ENCODE measurements at places on chromosomes 6 and 20.

DNA sequence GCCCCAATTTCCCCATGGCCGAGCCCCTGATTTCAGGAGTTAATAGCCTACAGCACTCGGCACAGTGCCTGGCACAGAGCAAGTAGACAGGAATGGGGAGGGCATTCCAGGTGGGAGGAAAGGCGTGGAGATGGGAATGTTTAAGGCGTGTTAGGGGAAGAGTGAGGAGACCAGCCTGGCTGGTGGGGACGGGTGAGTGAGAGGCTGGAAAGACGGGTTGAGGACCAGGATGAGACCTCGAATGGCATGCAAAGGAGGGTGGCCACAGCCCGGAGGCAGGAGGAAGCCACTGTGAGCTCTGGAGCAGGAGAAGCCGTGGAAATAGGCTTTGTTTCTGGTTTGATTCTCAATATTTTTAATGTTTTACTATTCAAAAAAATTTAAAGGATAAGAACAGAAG lies 49.5 kb downstream of the CEBPB start:
- DNase-seq: no peak

- no peak for DNase-seq
Measured at GRCh38 chr20:63756648-63756991, 17.0 kb downstream of the SLC2A4RG start.

DNA sequence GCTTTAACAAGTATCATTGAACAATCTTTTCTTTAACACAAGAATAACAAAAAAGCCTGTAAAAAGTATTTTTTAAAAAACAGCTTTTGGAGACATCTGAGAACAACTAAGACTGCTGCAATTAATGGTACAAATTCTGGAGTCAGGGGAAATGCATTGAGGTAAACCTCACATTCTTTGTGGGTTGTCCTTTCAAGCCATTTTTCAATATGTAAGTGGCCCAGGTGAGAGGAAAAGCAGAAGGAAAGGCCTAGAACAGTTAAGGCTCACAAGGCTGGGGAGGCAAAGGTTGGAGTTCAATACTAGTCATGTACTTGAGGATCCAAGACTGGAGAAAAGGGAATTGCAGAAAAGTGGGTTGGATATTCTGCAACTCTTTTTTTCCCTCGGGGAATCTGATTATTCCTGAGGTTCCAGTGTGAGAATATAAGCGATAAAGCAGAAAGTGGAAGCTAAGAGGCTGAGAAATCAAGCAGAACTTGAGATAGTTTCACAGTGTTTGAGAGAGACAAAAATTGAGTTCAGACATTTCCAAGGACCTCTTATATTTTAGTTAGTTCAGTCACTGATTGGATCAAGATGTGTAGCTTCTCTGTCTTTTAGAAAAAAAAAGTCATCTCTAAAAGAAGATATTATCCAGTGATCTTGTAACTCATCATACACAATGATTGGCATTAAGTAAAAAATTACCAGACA lies 25.0 kb upstream of the TXLNB start:
- no peak for DNase-seq

DNA sequence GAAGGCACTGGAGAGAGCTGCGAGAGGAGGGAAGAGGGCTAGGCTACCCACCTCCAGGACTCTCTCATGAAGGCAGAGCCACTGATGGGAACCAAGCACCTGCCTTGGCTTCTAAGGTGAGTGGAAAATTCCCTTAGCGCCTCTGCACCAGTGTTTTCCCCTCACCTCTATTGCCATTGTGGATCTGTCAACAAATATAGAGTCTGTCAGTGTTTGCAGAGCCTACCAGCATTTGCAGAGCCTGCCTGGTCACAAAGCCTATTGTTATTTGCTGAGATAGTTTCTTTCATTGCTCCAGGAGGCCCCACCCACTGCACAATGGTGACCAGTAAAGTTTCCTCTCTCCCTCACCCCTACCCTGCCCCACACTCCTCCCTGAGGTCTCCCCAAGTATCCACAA lies 141.9 kb downstream of the MRPL14 start:
- DNase-seq: no peak

GRCh38 chr6:34020807-34021553 lies 124.9 kb downstream of the GRM4 start:
- peak; percentile 55 for DNase-seq

DNA sequence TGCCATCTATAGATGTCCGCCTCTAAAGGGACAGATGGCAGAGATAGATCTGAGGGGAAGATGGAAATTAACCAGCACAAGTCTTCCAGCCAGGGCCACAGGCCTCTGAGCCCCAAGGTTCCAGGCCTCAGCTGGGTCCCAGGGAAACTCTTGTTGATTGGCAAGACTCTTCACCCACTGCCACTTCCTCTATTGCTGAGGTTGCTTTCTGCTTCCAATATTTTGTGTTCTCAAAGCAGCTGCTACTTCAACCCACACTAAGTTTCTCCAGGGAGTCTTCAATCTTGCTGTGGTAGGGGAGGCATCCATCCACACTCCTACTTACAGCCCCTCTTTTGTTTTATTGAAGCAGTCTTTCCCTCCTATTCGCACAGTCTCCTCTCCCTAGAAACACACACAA lies 36.4 kb upstream of the SASH1 start:
- DNase-seq: no peak

DNA sequence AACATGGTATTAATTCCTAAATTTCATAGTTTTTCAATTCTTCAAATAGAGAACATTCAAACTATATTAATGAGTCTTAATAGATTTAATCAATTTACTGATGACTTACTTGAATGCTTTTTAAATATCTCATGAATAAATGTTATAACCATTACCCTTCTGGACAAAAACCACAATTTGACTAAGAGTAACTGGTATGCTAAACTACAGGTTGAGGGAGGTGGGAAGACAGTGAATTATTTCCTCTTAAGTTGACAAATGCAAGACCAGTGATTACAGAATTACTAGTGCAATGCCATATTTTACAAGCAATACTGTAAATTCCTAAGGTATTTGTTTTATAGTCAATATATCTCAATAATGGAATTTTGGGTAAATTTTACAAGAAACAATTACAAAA lies 65.1 kb downstream of the REV3L start:
- no peak for DNase-seq

GRCh38 chr6:71028236-71028876 lies 71.5 kb upstream of the B3GAT2 start:
- DNase-seq: no peak

GRCh38 chr6:36120018-36120417 lies 10.3 kb upstream of the MAPK13 start:
- DNase-seq: no peak

GRCh38 chr6:81326881-81327561 lies 425.5 kb downstream of the TENT5A start:
- DNase-seq: no peak

All from NCI-H2227 treated with DMSO at 0.1 percent for 48 hours (cell line).